ENCODE measurements at places on chromosomes 7 and 10. TPM values are rescaled to one million over a fixed set of nuclear protein-coding genes. Genes with fewer than 3 reads are reported as not detected.

SH2D4B gene
- not detected for total RNA-seq

PGAM1 gene
- total RNA-seq: 72.8 TPM

ADD3 gene
- 33.9 TPM for total RNA-seq

ZNF485 gene
- 4.3 TPM for total RNA-seq

BBS9 gene
- 6.7 TPM for total RNA-seq

PTPRN2 gene
- total RNA-seq: 40.7 TPM

ASB15 gene
- not detected for total RNA-seq

CUBN gene
- 0.47 TPM for total RNA-seq

PRKG1 gene
- total RNA-seq: 2.5 TPM

BAMBI gene
- total RNA-seq: 3.9 TPM

DNA sequence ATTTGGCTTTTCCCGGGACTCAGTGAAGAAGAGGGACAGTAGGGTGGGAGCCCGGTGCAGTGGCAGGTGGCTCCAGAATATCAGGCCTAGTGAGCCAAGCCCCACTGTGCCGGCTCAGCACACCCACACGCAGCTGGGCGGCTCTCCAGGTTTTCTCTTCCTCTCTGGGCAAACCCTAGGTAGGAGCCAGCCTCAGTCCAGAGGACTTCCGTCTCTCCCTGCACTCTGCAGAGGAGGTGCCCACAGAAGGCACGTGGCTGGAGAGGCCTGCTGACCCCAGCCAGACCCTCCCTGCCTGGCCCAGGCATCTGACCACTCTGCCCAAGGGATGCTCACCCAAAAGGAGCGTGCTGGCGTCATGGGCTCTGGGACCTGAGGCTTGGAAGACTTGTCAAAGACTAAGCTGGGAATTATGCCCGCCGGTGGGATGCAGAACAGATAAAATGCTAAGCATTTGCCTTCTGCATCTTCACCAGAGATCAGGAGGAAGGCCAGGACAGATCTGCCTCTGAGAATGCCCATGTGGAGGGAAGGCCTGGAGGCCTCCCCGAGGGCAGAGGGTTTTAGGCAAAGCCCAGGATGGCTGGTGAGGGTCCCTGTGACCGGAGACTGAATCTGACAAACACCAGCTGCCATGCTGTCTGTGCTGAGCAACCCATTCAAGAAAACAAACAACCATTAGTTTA lies 40.2 kb downstream of the TCERG1L start:
- no peak overlapping the region for H3K4me3 ChIP-seq
- H3K27ac ChIP-seq: no peak overlapping the region
- H3K36me3 ChIP-seq: no peaks in the 10 kb centered on the region
- DNase-seq: no peak
- no peaks in the 10 kb centered on the region for H3K27me3 ChIP-seq
- H3K4me1 ChIP-seq: no peaks in the 10 kb centered on the region

GRCh38 chr7:52726986-52727385 lies 308.4 kb upstream of the POM121L12 start:
- no peaks in the 10 kb centered on the region for H3K4me1 ChIP-seq
- no peak for DNase-seq
- no peaks in the 10 kb centered on the region for H3K36me3 ChIP-seq

DNA sequence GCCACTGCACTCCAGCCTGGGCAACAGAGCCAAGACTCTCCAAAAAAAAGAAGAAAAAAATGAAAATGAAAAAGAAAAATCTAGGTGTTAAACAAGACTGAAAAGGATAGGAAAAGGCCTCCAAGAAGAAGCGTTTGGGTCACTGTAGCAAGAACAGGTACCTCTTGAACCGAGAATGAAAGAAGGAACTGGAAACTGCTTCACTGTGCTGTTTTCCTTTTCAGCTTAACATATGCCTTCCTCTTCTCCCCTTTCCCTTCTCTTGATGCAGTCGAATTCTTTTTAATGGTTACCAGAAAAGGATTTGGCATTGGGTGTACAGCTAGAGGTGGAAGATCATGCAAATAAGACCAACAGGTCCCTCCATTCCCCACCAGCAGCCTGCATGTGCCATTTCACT lies 28.1 kb downstream of the LRRC4 start:
- peaks cover 6% of the 10 kb centered on the region for H3K4me1 ChIP-seq
- H3K27me3 ChIP-seq: no peaks in the 10 kb centered on the region
- no peaks in the 10 kb centered on the region for H3K36me3 ChIP-seq
- no peak overlapping the region for H3K27ac ChIP-seq

- H3K4me1 ChIP-seq: peaks cover 6% of the 10 kb centered on the region
- H3K4me3 ChIP-seq: no peak overlapping the region
- no peak for DNase-seq
- H3K27ac ChIP-seq: no peak overlapping the region
- no peaks in the 10 kb centered on the region for H3K36me3 ChIP-seq
- no peaks in the 10 kb centered on the region for H3K27me3 ChIP-seq
These were observed 37.4 kb upstream of the EEPD1 start for GRCh38 chr7:36115448-36116321.

DNA sequence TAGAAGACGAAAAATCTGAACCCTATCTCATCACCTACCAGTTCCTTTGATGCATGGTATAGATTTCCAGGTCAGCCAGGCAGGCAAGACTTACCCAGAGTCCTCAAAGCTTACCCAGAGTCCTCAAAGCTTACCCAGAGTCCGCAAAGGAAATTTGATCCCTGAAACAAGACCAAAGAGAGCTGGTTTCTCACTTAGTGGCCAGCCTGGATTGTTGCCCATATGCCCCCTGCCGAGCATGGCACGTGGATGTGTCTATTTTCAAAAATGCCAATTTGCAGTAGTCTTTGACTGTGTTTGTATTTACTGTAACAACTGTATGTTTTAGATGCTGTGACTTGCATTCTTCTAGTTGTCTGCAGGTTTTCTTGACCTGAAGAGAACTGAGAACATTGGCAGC lies 120.2 kb upstream of the STARD3NL start:
- no peak for DNase-seq
- H3K4me1 ChIP-seq: no peaks in the 10 kb centered on the region
- no peaks in the 10 kb centered on the region for H3K36me3 ChIP-seq
- H3K27me3 ChIP-seq: no peaks in the 10 kb centered on the region
- H3K4me3 ChIP-seq: no peak overlapping the region

GRCh38 chr7:280461-280860 lies 9.5 kb upstream of the FOXL3 start:
- DNase-seq: no peak
- no peaks in the 10 kb centered on the region for H3K36me3 ChIP-seq
- no peaks in the 10 kb centered on the region for H3K4me1 ChIP-seq
- no peak overlapping the region for H3K4me3 ChIP-seq

DNA sequence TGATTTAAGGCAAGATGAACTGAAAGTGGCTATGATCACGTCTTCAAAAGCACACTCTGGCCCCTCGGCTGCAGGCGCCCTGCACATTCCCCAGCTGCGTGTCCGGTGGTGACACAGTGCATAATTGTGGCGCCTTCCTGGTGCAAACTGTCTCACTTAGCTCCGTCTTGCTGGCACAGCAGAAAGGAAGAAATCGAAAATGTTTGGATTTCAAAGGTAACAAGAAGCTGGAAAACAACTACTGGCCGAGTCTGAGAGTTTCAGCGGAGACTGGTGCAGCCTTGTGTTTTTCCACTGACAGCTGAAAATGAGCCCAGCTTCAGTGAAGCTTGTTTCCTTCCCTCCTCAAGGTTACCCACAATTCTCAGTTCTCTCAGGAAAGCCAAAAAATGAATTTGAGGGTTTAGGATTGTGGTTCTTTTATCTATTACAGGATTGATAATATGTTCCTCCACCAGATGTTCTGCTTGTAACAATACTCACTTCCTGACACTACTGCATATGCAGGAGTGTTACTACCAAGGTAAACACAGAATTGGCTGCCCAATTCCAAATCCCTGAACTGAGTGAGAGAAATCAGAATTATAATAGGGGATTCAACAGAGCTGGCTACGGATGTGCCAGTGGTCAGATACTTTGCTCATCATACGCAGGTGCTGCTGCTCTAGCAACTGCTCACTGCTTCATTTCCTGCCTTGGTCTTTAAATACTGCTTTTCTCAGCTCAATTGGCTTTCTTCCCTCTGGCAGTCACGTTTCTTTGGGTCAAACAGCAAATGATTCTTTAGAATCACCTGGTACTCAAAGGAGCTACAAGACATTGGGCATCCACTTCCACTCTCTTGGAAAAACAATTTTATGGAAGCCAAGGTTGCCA lies 63.7 kb downstream of the TRUB1 start:
- H3K4me1 ChIP-seq: peaks cover 2% of the 10 kb centered on the region
- no peaks in the 10 kb centered on the region for H3K27me3 ChIP-seq
- DNase-seq: no peak
- H3K36me3 ChIP-seq: no peaks in the 10 kb centered on the region

- H3K27me3 ChIP-seq: no peaks in the 10 kb centered on the region
- no peak overlapping the region for H3K4me3 ChIP-seq
- no peaks in the 10 kb centered on the region for H3K4me1 ChIP-seq
These were observed 126.7 kb upstream of the PRSS58 start for GRCh38 chr7:142384493-142384922.

- H3K36me3 ChIP-seq: no peaks in the 10 kb centered on the region
- H3K4me3 ChIP-seq: no peak overlapping the region
- H3K4me1 ChIP-seq: no peaks in the 10 kb centered on the region
- no peak for DNase-seq
- H3K27me3 ChIP-seq: no peaks in the 10 kb centered on the region
These were observed 44.0 kb upstream of the TNRC18 start for GRCh38 chr7:5467645-5468044.

GRCh38 chr7:91608606-91609005 lies 271.9 kb downstream of the MTERF1 start:
- no peak overlapping the region for H3K27ac ChIP-seq
- DNase-seq: no peak
- no peak overlapping the region for H3K4me3 ChIP-seq
- H3K27me3 ChIP-seq: no peaks in the 10 kb centered on the region
- H3K36me3 ChIP-seq: no peaks in the 10 kb centered on the region

- no peaks in the 10 kb centered on the region for H3K4me1 ChIP-seq
- DNase-seq: no peak
- no peak overlapping the region for H3K4me3 ChIP-seq
- H3K27ac ChIP-seq: no peak overlapping the region
These were observed 8.4 kb upstream of the INMT start for GRCh38 chr7:30743371-30744074.

GRCh38 chr7:98078197-98078870 lies 28.3 kb upstream of the LMTK2 start:
- H3K36me3 ChIP-seq: no peaks in the 10 kb centered on the region
- H3K27me3 ChIP-seq: no peaks in the 10 kb centered on the region

- no peak overlapping the region for H3K27ac ChIP-seq
- DNase-seq: no peak
- no peak overlapping the region for H3K4me3 ChIP-seq
These were observed 17.4 kb upstream of the ZNF37A start for GRCh38 chr10:38076687-38077086.

GRCh38 chr10:13095094-13095493 lies 4.9 kb upstream of the OPTN start:
- no peak overlapping the region for H3K4me3 ChIP-seq
- no peak overlapping the region for H3K27ac ChIP-seq
- no peaks in the 10 kb centered on the region for H3K4me1 ChIP-seq
- DNase-seq: no peak
- H3K27me3 ChIP-seq: no peaks in the 10 kb centered on the region

- H3K4me1 ChIP-seq: no peaks in the 10 kb centered on the region
- DNase-seq: no peak
- no peaks in the 10 kb centered on the region for H3K36me3 ChIP-seq
- H3K27me3 ChIP-seq: peaks cover 4% of the 10 kb centered on the region
- no peak overlapping the region for H3K4me3 ChIP-seq
These were observed 81.4 kb downstream of the ABCB5 start for GRCh38 chr7:20696803-20697333.

DNA sequence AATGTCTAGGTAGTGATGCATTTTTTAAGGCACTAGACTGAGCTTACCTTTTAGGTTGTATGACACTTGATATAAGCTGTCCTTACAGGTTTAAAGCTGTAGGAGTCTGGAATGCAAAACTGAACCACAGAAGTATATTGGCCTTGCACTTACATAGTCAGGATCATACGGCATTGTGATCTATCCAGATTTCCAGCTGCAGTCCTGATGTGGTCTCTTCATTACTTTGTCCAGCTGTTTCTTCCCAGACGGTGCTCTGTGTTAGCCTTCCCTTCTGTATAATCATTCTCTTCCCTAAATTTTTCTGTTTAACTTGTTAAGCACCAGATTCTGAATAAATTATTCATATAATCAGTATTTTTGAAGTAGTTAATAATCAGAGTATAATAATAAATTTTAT lies 67.1 kb downstream of the AUTS2 start:
- no peak overlapping the region for H3K27ac ChIP-seq
- H3K4me3 ChIP-seq: no peak overlapping the region
- no peaks in the 10 kb centered on the region for H3K36me3 ChIP-seq
- H3K27me3 ChIP-seq: no peaks in the 10 kb centered on the region

DNA sequence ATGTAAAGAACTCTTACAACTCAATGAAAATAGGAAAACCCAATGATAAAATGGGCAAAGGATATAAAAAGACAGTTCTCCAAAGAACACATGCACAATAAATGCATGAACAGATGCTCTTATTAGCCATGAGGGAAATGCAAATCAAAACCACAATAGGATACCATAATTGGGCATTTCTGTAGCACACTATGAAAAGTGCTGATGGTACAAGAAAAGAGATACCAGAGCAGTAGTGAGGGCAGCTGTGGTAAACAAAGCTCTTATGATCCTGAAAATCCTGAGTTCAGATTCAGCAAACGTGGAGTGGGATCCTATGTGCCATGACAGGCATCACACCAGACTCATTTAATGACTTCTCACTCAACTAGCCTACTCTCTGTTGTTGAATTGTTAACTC lies 96.7 kb upstream of the SLC25A13 start:
- H3K36me3 ChIP-seq: no peaks in the 10 kb centered on the region
- H3K4me3 ChIP-seq: no peak overlapping the region
- no peaks in the 10 kb centered on the region for H3K4me1 ChIP-seq
- DNase-seq: no peak

DNA sequence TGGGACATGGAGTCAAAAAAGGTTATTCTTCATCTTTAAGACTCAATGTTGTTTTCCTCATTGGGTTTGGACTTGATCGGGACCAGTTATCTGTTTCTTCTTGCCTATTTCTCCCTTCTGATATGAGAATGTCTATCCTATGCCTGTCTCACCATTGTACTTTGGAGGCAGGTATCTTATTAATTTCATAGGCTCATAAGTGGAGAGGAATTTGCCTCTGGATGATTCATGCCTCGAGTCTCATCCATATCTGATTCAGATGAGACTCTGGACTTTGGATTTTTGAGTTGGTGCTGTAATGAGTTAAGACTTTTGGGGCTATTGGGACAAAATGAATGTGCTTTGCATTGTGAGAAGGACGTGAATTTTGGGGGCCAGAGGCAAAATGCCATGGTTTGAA lies 36.2 kb upstream of the CCDC7 start:
- no peak overlapping the region for H3K27ac ChIP-seq
- no peaks in the 10 kb centered on the region for H3K4me1 ChIP-seq
- no peak for DNase-seq
- no peaks in the 10 kb centered on the region for H3K36me3 ChIP-seq
- no peaks in the 10 kb centered on the region for H3K27me3 ChIP-seq

GRCh38 chr7:45681596-45682357 lies 107.6 kb downstream of the ADCY1 start:
- no peaks in the 10 kb centered on the region for H3K36me3 ChIP-seq
- H3K4me3 ChIP-seq: no peak overlapping the region
- no peaks in the 10 kb centered on the region for H3K4me1 ChIP-seq
- H3K27me3 ChIP-seq: no peaks in the 10 kb centered on the region
- peak; percentile 32 for DNase-seq
